ENCODE measurements at places on chromosomes 12 and 14.
A peak's percentile ranks its signal among the peaks of the same experiment; 100 is the strongest.

DNA sequence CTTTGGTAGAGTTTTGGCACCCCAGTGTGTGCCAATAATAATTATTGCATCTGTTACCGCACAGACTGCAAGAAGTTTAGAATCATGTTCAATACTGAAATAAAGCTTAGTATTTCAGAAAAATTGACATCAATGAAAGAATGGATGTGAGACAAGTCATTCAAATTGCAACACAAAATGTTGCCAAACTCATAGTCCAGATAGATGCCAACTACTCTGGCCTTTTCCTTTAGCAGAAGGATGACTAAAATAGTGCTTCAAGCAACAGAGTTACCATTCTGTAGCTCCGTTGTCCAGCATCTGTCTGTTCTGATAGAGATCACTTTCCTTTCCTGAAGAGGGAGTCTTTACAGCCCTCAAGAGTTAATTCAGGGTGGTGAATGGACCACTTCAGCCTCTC is 77.5 kb downstream of the LIN7A start:
- DNase-seq = peak; percentile 32

GRCh38 chr14:101118746-101119591 is 215.4 kb upstream of the RTL1 start:
- no peak for DNase-seq

DNA sequence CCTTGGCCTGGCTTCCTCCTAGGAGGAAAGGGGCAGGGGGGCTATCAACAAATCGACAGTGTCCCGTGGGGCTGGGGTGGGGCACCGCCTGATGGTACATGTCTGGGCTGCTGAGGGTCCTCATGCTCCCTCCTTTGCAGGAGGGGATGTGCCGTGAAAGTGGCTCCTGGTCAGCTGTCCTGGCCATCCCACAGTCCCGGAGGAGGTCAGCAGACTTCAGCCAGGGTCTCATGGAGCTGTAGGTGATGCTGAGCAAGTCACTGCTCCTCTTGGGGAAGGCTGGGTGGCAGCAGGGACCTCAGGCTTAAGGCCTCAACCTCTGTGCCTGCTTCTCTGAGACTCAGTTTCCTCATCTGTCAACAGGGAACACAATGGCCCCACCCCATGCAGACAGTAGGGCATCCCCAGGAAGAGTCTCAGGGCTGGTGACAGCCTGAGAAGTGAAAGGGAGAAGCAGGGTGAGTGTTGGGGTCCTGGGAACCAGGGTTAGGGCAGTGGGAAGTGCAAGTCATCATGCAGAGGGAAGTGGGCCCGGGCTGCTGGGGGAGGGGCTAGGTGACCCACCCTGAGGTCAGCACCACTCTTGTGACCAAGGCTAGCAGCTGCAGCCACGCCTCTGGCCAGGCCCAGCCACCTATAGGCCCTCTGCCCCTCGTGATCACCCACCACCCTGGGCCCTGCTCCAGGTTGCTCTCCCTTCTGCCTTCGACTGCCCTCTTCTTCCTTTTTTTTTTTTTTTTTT is 4.4 kb upstream of the TNFAIP2 start:
- DNase-seq = no peak

- DNase-seq = no peak
Observed at GRCh38 chr12:108277613-108278012, 61.5 kb downstream of the CMKLR1 start.

DNA sequence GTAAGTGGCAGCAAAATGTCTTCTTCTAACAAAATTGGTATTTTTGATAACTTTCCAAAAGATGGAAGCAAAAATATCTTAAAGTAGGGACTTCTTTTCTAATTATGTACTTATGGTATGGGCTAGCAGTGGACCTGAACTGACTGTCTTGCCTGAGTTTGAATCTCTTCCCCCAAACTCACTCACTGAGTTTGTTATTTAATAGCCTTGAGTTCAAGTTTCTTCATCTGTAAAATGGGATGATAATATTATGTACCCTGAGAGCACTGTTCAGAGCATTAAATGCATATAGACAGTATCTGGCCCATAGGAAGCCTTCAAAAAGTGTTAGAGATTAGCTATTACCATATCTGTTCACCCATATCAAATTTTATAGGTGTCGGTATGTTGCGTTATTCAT is 210.4 kb upstream of the NUDT4 start:
- no peak for DNase-seq

DNA sequence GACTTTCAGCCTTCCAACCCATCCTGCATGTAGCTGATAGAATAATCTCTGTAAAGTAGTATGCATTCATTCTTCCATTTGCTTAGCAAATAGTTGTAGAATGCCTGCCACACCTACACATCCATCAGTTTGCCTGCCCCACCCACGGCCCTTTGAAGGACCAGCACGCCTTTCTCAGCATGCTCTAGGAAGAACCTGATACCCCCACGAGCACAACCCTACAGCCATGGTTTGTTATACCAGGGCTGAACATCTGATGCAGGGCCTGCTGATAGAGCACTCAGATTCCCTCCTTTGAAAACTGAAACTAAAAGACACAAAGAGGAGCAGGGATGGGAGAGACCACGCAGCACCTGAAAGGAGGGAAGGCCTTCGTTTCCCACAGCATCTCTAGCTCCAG is 205.1 kb downstream of the ANO2 start:
- no peak for DNase-seq

GRCh38 chr14:93128725-93129459 is 13.2 kb upstream of the ITPK1 start:
- DNase-seq = no peak

GRCh38 chr12:124523071-124523470 is 44.3 kb downstream of the NCOR2 start:
- DNase-seq = no peak

- DNase-seq = no peak
Observed at GRCh38 chr12:81874166-81874565, 115.0 kb upstream of the PPFIA2 start.

DNA sequence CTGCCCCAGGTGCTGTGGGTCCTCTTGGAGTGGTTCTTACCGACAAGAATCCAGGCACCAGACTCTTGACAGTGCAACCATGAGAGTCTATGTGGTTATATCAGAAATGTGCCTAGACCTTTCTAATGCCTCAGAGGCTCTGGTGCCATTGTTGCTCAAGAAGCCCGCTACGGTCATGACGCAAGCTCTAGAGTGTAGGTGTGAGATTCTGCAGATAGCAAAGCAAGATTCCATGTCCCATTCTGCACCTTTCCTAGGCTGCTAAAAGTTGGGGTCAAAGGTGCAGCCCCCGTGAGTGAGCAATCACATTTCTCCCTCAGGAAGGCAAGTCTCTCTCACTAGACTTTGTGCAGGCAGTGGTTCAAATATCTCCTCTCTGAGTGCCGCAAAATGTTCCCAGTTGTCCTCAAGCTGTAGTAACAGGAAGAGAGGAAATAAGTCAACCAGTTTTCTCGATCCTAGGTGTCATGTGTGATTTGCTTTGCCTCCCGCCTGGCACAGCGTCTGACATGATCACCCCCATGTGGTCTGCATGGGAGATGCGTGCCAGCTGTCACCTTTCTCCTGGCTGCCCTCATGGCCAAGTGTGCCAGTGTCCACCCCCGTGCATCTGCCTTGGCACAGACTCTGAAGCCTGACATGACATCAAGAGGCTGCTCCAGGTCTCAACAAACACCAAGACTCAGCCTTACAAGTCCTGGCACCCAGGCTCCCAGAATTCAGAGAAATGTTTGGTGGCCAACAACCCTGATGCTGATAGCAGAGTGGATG is 122.5 kb upstream of the COCH start:
- DNase-seq = no peak

GRCh38 chr14:96808619-96809406 is 11.6 kb downstream of the VRK1 start:
- DNase-seq = no peak

DNA sequence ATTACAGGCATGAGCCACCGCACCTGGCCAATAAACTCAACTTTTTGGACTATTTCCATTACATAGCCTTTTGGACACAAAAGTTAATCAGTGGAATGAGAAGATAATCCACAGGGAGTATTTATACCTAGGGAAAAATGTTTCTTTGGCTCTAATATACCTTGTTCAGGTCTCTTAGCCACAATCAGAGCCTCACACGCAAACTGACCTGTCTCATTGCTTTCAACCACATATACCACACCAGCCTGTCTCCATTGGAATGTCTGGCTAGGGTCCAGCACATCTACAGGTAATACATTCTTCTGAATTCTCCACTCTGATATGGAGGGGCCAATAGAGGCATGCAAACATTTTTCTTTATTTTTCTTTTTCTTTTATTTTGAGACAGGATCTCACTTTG is 3.8 kb upstream of the RBMS2 start:
- no peak for DNase-seq

DNA sequence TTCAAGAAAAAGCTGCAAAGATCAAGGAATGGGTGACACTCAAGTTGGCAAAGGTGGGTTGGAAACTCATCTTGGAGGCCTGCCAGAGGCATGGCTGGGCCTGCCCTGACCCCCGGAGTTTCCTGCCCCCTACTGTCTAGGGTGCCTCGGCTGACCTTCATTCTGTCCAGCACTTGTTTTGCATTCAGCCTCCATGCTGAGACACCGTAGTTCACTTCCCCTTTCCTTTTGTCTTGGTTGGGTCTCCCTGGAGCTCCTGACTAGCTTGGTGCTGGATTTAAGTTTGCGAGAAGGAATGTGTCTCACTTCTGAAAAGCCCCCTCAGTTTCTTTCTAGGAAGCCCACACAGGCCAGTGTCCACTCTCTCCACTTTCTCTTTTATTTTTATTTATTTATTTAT is 26.5 kb downstream of the PLEKHH1 start:
- DNase-seq = no peak

- DNase-seq = peak; percentile 16
Observed at GRCh38 chr12:63843254-63843720, 1.2 kb upstream of the SRGAP1 start.

DNA sequence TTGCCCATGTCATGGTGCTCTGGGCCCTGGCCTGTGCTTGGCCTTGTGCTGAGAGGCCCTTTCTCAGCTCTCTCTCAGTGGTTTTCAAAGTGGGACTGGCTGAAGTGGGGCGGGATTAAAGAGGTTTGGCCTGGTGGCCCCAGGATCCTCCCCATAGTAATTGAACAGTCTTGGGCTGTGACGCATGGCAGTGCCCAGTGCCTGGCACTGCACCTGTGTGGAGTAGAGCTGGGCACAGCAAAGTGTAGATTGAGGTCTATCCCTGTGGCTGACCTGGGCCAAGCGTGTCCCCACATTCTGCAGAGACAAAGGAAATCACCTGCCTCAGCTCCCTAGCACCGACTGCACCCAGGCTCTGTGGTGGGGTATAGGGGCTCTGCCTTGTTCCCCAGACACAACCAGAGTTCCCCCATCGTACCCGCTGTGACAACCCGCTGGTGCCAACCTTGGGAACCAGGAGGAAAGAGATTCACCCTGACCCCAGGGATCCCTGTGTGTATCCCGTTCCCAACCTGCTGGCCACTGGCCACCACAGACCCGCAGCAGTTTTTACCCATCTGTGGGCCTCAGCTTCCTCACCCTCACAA is 9.9 kb upstream of the CYP46A1 start:
- no peak for DNase-seq

DNA sequence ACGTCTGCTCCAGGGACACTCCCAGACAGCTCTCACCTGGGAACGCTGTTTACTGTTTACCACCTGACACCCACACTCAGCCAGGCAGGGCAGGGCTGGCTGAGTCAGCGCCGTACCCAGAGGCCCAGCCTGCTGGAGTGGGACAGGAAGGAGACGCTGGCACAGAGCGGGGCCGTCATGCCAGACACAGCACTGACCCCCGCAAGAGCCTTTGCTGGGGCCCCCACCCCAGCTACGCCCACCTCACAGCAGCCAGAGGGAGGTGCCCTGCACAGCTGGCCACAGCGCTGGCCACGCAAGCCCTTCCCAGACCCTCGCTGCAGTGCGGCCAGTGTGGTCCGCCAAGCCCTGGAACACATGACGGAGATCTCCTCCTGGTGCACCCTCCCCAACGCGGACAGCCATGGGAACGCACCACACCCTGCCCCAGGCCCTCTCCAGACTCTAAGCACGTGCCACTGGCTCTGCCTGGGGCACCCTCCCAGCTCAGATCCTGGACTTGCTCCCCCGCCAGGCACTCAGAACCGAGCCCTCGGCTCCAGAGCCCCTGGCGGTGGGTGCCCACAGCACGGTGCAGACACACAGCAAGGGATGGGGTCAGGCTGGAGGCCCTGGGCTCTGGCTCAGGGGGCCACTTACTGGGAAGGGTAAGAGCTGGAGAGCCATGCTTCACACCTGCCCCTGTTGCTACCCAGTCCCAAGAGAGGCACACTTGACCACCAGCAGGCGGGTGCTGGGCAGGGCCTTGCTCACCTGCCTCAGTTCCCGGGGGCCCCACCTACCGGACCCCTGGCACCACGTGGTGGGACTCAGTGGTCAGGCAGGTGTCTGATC is 5.7 kb downstream of the AHNAK2 start:
- peak; percentile 31 for DNase-seq

- DNase-seq = no peak
Observed at GRCh38 chr12:112319395-112319794, 62.8 kb downstream of the HECTD4 start.

GRCh38 chr14:72141084-72141483 is 208.9 kb downstream of the RGS6 start:
- DNase-seq = no peak

DNA sequence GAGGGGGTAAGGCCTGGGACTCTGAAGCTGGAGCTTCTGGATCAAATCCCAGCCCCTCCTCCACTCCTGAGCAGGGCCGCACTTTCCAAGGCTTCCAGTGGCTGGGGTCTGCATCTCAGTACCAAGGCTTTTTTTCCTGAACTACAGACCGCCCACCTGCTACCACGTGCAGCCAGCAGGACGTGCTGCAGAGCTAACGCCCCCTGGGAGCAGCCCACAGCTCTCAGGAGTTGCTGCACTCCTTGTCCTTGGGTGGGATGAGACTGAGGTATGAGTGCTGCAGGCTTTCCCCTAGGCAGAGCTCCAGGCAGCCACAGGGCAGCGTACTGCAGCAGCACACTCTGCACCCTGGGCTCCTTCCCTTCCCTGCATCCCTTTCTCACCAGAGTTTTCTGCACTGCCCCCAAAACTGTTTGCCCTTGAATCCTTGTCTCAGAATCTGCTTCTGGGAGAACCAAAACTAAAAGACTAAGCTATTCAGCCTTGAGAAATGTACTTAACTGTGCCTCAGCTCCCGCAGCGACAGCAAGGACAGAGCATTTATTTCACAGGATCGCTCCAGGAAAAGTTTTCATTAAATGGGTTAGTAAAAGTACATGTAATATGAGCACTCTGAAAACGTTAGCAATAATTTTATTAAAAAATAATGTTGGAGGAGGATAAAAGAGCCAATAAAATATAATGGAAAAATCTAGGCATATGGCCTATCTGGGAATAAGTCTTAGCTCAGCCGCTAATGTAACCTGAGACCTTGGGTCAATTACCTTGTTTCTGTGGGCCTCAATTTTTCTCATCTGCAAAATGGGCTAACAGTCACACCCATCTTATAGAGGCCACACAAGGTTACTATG is 25.5 kb downstream of the RBM19 start:
- no peak for DNase-seq

GRCh38 chr14:81315341-81315740 is 84.8 kb downstream of the STON2 start:
- DNase-seq = no peak

GRCh38 chr14:55188686-55189295 is 2.6 kb downstream of the DLGAP5 start:
- DNase-seq = peak; percentile 49

Data from amniotic epithelial cell (primary cell).